Amygdala (tissue), 56 donors: ENCODE measurements at places on chromosomes 11 and 22.

- no peak for DNase-seq
Observed at GRCh38 chr11:20790622-20791021, 121.2 kb downstream of the NELL1 start.

DNA sequence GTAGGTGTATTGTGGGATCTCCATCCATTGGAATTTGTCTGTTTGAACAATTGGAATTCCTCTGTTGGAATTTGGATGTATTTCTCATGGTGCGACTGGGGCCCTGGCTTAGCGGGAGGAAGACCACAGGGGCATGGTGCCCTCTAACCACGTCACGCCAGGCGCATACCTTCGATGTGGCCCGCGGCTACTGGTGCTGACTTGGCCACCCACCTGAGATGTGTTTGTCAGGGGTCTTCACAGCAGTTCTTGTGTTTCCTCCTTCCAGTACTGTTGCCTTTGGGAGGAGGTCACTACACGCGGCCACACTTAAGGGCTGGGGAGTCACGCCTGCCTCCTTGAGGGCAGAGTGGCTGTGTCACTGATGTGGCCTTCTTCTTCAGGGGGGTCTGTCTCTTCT is 36.6 kb upstream of the GRAMD4 start:
- DNase-seq, result no peak

- no peak for DNase-seq
Observed at GRCh38 chr22:39765661-39766060, 127.9 kb downstream of the ENTHD1 start.

GRCh38 chr22:39176143-39176713 is 23.7 kb upstream of the CBX7 start:
- DNase-seq, result no peak

DNA sequence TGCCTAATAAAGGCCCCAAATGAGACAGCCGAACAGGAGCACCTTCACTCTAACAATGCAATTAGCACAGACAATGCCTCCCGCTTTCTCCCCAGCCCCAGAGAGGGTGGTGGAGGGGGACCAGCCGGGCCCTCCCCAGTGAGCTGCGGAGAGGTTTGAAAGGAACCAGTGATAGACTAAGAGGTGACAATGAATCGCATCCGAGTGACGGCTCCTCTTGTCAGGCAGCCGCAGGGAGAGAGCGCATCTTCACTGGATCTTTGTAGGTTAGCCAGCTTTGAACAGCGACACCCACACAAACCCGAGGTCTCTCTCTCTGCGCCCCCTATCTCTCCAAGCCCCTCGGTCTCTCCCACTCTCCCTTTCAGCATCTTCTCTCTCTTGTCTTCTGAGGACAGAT is 28.0 kb downstream of the FLRT1 start:
- no peak for DNase-seq

GRCh38 chr11:72579816-72580641 is 94.2 kb downstream of the PDE2A start:
- no peak for DNase-seq

- DNase-seq, result no peak
Observed at GRCh38 chr11:16738947-16739815, 734 bp downstream of the C11orf58 start.

DNA sequence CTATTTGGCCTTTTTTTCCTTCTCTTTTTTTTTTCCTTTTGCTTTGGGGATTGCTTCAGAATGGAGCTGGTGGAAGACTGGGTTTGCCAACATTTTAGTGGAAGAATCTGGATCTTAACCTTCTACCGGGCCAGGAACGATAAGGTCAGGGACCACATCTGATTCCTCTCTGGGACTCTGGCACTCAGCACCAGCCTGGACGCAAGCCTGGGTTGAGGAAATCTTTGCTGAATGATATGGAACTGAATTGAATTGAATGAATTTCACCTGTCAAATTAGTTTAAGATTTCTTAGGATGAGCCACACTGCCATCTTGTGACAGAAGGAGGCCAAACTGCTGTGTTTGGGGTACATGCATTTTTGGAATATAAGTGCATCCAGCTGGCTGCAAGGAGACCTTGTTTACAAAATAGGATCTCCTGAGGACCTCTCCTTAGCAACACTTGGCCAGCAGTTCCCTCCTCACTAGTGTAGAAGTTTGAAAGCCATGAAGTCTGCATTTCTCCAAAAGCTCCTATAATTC is 30.4 kb downstream of the TPBGL start:
- no peak for DNase-seq

DNA sequence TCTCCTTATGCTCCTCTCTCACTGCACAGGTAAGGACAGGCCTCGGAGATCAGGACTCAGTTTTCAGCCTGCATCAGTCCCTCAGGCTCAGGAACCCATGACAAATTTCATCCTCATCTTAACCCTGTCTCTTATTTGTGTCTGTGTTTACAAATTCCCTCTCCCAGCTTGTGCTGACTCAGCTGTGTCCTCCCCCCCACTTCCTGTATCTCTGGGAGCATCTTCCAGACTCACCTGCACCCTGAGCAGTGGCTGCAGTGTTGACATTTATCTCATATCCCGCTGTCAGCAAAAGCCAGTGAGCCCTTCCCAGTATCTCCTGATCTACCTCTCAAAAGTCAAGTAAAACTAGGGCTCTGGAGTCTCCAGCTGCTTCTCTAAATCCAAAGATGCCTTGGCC is 65.6 kb upstream of the VPREB1 start:
- no peak for DNase-seq

DNA sequence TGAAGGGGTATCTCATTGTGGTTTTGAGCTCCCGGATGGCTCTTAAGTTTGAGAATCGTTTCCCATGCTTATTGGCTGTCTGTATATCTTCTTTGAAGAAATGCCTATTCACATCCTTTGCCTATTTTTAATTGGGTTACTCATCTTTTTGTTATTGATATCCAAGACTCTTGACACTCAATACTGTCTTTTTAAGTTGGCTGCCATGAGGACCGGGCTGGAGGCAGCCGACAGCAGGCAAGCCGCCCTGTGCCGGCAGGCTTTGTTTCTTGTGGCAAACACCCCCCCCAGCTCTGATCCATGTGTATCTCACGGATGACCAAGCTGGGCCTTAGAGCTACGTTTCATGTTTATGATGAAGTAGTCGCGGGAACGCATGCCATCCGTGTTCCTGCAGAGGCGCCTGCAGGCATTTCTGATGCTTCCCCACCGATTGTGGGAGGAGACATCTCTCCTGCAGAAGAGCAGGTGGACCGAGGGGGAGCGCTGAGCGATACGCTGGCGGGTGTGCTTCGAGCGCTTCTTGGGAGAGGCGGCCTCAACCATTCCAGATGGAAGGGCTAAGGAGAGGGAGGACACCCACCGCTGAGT is 95.8 kb downstream of the TBC1D22A start:
- no peak for DNase-seq

DNA sequence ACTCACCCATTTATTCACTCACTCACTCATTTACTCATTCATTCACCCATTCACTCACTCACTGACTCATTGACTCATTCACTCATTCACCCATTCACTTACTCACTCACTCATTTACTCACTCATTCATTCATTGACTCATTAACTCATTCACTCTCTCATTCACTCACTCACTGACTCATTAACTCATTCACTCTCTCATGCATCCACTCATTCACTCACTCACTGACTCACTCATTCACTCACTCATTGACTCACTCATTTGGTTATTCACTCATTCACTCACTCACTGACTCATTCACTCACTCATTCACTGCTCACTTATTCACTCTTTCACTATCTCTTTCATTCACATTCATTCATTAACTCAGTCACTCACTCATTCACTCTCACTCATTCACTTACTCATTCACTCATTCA is 2.5 kb upstream of the MUC5AC start:
- no peak for DNase-seq

DNA sequence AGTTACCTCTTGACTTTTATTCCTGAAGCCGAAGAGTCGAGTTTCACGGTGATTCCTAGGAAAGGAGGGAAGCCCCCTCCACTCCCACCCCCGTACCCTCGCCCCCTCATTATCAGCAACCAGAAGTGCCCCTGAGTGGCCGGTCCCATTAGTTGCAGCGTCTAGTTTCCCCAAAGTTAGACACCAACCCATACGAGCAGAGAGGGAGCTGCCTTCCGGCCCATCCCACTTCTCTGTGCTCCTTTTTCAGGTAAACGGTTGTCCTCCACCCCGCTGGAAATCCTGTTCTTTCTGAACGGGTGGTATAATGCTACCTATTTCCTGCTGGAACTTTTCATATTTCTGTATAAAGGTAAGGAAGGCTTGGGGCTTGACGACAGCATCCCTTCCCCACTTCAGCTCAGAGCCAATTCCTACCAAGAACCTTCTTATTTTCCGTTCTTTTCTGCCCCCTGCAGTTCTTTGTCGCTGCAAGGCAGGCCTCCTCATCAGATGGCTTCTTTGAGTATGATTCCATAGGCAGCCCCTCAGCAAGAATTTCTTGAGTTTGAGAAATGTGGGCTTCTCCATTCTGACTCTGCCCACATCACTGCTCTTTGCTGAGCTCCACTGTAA is 701 bp downstream of the TMEM216 start:
- DNase-seq, result no peak

DNA sequence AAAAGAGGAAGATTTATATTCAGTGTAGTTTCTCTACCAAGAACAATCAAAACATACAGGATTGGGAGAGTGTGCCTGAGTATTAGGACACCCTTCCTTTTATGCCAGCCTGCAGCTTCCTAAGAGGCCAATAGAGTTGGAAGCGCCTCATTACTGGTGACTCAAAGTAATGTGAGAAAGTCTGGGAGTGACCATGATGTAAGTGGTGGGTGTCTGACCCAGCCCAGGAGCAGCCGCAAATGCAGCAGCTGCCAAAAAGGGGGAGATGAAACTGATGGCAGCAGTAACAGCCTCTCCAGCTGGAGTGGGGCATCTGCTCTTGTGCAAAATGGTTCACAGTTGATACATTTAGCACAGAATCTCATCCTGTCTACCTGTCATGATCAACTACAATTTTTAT is 62.0 kb downstream of the ZNF280B start:
- no peak for DNase-seq

DNA sequence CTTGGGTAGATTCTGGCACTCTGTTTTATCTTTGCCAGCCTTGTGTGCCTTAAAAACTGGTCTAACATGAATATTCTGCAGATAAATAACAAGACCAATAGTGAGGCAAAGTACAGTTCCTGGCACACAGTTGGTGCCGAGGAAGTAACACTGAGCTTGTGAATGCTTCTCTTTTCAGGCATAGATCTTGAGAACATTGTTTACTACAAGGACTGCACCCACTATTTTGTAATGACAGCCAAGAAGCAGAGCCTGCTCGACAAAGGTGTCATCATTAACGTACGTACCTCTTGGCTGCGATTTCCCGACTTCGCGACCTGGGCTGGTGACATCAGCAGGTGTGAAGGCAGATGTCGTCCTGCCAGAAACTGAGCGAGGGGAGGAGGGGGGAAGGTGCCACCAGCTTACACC is 105.7 kb downstream of the MICAL2 start:
- no peak for DNase-seq

DNA sequence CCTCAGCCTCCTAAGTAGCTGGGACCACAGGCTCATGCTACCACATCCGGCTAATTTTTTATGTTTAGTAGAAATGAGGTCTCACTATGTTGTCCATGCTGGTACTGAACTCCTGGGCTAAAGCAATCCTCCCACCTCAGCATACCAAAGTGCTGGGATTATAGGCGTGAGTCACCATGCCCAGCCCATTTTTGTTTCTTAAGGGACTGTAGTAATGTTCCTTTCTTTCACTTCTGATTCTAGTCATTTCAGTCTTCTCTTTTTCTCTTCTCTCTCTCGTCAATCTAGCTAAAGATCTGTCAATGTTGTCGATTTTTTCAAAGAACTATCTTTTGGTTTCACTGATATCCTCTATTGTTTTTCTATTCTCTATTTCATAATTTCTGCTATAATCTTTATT is 111.0 kb upstream of the APOA1 start:
- DNase-seq, result no peak

GRCh38 chr11:99325847-99326246 is 305.1 kb downstream of the CNTN5 start:
- no peak for DNase-seq

DNA sequence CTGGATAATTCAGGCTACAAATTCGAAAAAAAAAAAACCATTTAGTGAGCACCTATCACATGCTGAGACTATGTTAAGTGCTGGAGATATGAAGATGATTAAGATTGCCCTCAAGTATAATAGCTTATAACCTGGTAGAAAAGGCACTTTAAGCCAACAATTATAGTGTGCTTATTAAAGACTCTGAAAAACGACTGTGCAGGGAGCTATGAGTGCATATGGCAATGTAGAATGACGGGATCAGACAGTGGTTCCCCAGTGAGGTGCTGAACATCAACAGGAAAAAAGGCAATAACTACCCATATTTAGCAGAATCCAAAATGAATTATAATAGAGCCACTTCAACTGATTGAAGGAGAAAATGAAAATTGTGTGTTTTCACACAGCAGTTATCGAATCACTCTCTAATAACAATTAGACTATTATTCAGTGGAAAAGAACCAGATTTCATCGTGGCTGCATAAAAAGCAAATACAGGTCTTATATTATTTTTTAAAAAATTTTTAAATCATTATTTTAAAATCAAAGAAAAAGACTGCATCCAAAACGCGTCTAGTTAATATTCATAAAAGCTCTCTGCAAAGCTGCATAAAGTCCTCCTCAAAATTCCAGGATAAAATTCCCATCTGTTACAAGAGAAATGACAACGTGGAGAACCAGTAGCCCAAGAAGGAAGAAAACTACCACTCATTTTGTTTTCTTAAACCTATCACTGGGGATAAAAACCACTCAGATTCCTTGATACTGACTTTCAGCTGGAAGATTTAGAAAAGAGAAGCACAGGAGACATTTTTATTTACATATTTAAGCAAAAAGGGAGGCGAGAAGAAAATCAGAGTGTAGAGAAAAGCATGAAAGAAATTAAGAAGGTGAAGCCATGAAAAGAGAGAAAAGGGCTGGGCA is 1.1 kb downstream of the MTMR2 start:
- no peak for DNase-seq

DNA sequence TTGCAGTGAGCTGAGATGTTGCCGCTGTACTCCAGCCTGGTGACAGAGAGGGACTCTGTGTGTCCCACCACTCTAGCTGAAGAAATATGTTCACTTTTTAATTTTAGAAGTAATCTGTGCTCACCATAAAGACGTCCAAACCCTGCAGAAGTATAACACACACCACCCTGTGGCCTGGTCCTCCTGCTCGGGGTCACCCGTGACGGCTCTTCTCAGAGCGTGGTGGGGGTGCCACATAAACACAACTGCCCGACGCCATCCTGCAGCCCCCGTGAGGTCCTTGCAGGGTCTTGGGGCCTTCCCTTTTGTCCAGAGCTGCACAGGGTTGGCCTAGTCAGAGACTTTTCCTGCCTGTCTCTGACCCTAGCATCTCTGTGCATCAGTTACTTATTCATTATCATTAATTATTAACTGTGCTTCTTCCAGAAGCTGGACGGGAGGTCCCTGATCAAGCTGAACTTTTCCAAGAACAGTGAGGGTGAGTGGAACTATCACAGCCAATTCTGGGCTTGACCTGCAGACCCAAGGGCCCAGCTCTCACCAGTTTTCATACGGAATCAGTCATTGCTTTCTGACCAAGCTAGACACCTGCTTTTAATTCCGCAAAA is 8.9 kb downstream of the PPIL2 start:
- no peak for DNase-seq

- no peak for DNase-seq
Observed at GRCh38 chr11:123585206-123585605, 69.2 kb downstream of the SCN3B start.

- no peak for DNase-seq
Observed at GRCh38 chr11:28621753-28622152, 513.6 kb downstream of the METTL15 start.

- no peak for DNase-seq
Observed at GRCh38 chr11:18802381-18803257, 11.0 kb upstream of the PTPN5 start.
